ENCODE measurements at places on chromosomes 3 and 15.
A peak's percentile ranks its signal among the peaks of the same experiment; 100 is the strongest.

GRCh38 chr3:37162501-37163245, 11.7 kb downstream of the LRRFIP2 start:
- peak overlapping the region; percentile 86 for H3K4me3 ChIP-seq
- no peaks in the 10 kb centered on the region for H3K27me3 ChIP-seq
- peak overlapping the region; percentile 93 for H3K27ac ChIP-seq
- peaks cover 41% of the 10 kb centered on the region for H3K4me1 ChIP-seq
- peak; percentile 9 for DNase-seq
- H3K36me3 ChIP-seq = peaks cover 7% of the 10 kb centered on the region

DNA sequence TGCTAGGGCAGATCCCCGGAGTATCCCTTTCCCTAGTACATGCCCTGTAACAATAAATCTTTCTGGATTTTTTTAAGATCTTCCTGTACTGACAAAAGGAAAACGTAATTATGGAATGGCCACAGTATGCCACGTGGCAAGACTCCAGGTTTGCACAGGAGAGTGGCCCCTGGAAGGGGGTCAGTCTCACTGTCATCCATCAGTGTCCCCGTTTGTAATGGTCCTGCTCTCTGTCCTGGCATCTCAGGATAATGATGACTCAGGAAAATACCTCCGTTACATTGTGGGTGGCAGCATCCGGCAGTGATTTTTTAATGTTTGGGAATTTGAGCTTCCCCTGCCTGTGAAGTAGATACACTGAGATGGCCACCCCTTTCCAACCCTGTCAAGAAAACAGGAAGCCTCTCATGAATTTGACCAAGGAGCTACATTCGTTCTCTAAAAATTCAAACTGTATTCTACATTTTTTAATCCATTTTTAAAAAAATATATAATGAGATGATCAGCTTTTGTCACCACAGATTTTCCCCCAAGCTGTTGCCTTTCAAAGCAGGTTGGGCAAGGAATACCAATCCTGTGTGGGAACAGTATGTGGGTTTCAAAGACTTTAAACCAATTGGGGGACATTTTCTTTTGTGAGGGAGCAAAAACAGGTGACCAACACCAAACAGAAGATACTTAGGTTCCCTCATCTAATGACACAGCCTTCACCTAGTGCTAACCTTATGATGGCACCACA, 110.4 kb downstream of the C3orf70 start:
- peaks cover 5% of the 10 kb centered on the region for H3K36me3 ChIP-seq
- H3K27me3 ChIP-seq = no peaks in the 10 kb centered on the region
- no peak for DNase-seq
- H3K4me3 ChIP-seq = no peak overlapping the region
- H3K27ac ChIP-seq = peak overlapping the region; percentile 14
- no peaks in the 10 kb centered on the region for H3K4me1 ChIP-seq

GRCh38 chr3:57791245-57791644, 35.1 kb downstream of the SLMAP start:
- no peaks in the 10 kb centered on the region for H3K27me3 ChIP-seq
- H3K4me1 ChIP-seq = peaks cover 18% of the 10 kb centered on the region
- DNase-seq = no peak
- H3K4me3 ChIP-seq = no peak overlapping the region
- peaks cover 2% of the 10 kb centered on the region for H3K36me3 ChIP-seq

DNA sequence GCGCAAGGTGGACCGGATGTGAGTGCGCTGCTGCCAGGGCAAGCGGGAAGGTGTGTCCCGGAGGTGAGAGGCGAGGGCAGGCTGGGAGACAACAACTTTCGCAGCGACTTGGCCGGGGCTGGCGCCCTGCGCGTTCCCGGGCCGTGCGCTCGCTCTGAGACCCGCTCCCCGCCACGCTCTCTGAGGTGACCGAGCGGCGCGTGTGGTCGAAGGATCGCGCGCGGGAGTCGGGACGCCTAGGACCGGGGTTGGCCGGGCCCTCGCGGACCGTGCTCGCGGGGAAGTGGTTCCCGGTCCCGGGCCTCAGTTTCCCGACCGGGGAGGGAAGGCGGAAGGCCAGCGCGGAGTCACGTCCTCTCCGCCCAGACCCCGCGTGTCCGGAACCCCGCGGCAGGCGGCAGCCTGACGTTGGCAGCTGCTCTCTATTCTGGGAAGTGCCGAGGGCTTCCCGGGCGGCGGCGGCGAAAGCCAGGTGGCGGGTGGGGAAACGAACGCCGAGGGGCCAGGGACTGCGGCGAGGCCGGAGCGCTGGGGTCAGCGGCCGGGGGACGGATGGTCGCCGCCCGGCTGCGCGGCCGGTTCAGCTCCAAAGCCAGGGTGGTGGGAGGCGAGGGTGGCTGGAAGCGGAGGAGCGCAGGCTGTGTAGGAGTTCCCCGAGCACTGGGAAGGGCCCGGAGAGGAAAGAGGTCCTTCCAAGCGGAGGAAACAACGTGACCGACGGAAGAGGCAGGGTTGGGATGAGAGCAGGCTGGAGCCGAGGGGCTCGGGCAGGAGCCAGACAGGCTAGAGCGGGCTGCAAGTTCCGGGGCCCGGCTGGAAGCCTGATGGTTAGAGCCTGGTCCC, 1.0 kb upstream of the IGF2BP2 start:
- peak; percentile 57 for DNase-seq
- peaks cover 6% of the 10 kb centered on the region for H3K36me3 ChIP-seq
- H3K4me1 ChIP-seq = peaks cover 8% of the 10 kb centered on the region

DNA sequence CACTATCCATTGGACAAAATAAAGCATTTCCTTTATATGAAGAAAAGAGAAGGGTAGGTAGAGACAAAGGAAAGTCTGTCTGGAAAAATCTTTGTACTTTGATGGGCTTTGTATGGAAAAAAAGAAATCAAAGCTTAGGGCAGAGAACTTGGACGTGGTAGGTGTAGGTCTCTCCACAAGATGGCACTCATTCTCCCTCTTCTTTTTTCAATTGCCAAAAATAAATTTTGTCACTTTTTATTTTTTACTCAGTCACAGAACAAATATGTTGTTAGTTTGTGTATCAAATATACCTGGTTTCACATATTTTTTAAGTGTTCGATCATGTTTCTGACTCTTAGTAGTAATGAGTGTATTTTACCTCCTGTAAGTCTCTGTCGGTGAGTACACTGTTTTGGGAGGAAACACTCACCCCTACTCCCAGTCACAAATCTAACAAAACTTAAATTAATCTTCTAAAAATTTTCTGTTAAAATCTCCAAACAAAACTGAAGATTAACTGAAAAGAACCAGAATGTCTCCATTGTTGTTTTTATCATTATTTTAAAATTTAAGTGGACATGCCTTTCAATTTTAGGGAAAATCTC, 415.8 kb upstream of the GOLIM4 start:
- no peaks in the 10 kb centered on the region for H3K36me3 ChIP-seq
- no peak overlapping the region for H3K27ac ChIP-seq
- no peaks in the 10 kb centered on the region for H3K27me3 ChIP-seq

GRCh38 chr3:112560307-112560706, 1.5 kb downstream of the ATG3 start:
- H3K27ac ChIP-seq = peak overlapping the region; percentile 79
- peaks cover 53% of the 10 kb centered on the region for H3K4me1 ChIP-seq
- no peaks in the 10 kb centered on the region for H3K27me3 ChIP-seq

- no peak overlapping the region for H3K4me3 ChIP-seq
- peaks cover 23% of the 10 kb centered on the region for H3K27me3 ChIP-seq
- H3K27ac ChIP-seq = no peak overlapping the region
- H3K4me1 ChIP-seq = no peaks in the 10 kb centered on the region
- no peaks in the 10 kb centered on the region for H3K36me3 ChIP-seq
These were observed 32.3 kb downstream of the NOX5 start for GRCh38 chr15:69046781-69047180.

DNA sequence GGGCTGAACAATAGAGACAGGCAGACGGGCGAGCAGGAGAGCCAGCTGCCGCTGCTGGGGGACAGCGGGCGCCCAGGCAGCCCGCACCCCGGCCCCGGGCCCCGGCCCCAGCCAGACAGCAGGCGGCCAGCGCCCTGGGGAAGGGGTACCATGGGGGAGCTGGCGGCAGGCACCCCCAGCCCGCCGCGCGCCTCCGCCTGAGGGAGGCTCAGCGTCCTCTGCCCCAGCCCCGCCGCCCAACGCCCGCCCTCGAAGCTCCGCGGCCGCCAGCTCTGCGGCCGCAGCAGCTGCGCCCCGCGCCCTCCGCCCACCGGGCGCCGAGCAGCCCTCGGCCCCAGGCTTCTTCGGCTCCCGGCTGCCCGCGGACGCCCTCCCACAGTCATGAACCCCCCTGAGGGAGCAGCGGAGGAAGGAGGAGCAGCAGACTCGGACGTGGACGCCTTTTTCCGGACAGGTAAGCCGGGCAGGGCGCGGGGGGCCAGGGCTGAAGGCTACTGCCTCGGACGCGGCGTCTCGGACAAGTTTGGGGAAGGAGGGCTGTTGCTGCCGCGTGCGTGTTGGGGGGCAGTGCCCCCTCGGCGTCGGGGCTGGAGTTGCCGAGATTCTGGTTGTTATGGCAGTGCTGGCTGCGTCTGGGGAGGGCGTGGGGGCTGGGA, 41.6 kb upstream of the ROPN1 start:
- peaks cover 3% of the 10 kb centered on the region for H3K36me3 ChIP-seq
- peak; percentile 7 for DNase-seq
- H3K27me3 ChIP-seq = peaks cover 32% of the 10 kb centered on the region

DNA sequence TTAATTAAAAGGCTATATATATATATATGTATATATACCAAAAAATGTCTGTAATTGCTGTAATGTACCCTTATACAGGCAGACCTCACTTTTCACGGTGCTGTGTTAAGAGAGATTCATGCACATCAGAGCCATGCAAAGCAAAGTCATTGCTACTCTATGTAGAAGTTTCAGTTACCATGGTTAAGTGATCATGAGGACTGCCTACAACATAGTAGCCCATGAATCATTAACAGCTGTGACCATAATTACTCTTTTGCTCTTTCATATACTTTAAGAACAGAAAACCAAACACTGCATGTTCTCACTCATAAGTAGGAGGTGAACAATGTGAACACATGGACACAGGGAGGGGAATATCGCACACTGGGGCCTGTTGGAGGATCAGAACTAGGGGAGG, 225.3 kb upstream of the EPHA3 start:
- H3K4me3 ChIP-seq = no peak overlapping the region
- no peak overlapping the region for H3K27ac ChIP-seq
- no peaks in the 10 kb centered on the region for H3K36me3 ChIP-seq
- no peak for DNase-seq

DNA sequence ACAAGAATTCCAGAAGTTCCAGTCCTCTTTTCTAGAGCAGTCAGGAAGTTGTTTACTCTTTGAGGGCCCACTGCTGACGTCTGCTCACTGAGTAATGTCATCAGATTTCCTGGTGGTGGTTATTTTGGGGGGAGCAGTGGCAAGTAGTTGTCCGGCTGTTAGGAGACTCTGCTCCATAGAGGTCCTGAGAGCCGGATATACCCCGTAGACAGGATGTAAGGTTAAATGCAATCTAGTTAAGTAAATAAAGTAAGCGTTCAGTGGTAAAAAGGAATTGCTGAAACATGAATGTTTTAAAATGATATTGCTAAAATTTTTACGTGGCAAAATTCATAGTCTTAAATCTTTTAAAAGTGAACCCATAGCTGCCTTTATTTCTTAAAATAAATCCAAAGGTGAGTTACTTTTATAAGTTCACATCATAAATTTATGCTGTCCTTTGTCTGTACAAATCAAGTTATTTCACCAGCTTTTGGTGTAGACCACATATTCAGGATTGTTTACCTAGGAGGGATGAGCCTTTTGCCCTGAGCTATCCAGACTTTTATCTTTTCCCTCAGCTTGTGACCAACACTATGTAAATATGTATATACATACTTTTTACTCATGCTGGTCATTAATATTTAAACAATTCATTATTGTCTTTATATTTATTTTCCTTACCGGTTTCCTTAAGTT, 65.8 kb downstream of the PDE8A start:
- H3K4me3 ChIP-seq = no peak overlapping the region
- no peak for DNase-seq
- H3K27me3 ChIP-seq = no peaks in the 10 kb centered on the region
- H3K4me1 ChIP-seq = peaks cover 20% of the 10 kb centered on the region
- H3K36me3 ChIP-seq = no peaks in the 10 kb centered on the region

DNA sequence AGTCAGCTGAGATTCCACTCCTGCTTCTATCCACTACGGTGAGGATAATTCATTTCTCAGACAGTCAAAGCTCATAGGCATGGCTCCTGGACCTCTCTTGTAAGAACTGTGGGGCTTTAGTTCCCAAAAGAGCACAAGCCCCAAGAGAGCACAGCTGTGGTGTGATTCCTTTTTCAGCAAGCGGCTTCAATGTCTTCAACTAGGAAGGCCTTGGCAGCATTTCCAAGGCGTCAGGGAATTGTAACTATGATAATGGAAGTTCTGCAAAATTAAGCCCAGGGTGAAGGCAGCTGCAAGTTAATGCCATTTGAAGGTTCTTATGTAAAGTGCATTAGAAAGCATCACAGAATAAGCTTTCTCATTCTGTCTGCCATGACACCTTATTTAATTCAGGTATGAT, 657.1 kb downstream of the GRM7 start:
- no peaks in the 10 kb centered on the region for H3K27me3 ChIP-seq
- H3K4me1 ChIP-seq = no peaks in the 10 kb centered on the region
- H3K36me3 ChIP-seq = no peaks in the 10 kb centered on the region
- DNase-seq = no peak
- no peak overlapping the region for H3K4me3 ChIP-seq
- no peak overlapping the region for H3K27ac ChIP-seq

DNA sequence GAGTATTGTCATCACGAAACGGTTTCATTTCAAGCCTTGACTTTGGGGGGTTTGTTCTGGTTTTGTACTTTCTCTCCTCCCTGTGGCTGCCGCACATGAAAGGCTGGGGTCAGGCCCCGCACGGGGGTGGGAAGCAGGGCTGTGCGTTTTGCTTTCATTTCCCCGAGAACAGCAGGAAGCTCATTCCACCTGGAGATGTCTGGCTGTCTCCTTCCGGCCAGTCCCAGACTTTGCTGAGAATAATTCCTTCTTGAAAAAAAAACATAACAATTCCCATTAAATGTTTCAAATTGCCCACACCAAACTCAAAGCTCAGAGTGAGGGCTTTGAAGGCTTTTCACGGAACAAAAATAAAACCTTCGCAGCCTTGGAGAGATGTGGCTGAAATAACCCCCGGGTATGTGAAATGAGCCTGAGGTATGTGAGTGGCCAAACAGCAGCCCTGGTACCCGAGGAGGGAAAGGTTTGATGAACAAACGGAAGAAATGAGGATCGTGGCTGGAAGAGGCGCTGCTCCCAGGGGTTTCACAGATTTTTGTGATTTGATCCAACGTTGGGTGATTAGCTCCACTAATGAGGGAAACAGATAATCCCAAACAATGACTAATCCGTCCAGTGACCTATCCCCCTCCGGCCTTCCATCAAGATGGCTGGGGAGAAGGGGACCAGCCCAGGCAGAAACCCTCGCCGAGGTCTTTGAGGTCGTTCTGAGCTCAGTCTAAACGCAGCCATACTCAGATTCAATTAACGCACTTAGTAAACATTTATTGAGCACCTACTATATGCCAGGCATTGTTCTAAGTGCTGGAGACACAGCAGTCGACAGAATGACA, 126.9 kb upstream of the MEF2A start:
- no peaks in the 10 kb centered on the region for H3K36me3 ChIP-seq
- peak overlapping the region; percentile 43 for H3K4me3 ChIP-seq
- peaks cover 50% of the 10 kb centered on the region for H3K4me1 ChIP-seq
- no peaks in the 10 kb centered on the region for H3K27me3 ChIP-seq

DNA sequence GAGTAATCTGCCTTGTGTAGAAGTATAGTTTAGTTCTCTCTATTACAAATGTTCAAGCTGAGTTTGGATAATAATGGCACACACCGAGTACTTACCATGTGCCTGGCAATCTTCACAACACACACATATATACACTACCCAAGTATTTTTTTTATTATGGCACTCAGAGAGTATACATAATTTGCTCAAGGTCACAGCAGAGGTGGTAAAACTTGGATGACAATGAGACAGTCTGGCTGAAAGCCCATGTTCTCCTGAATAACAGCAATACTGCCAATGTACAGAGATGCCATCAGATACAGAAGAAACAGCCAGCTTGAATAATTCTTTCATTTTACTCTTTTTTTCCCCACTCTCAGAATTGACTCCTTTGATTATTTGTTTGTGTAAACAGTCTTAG, 460.0 kb downstream of the CNTN6 start:
- no peak overlapping the region for H3K4me3 ChIP-seq
- no peaks in the 10 kb centered on the region for H3K4me1 ChIP-seq
- DNase-seq = no peak
